ENCODE measurements at places on chromosomes 3 and 15.

GRCh38 chr15:92421976-92422375, 28.3 kb downstream of the ST8SIA2 start:
- no peak for DNase-seq

DNA sequence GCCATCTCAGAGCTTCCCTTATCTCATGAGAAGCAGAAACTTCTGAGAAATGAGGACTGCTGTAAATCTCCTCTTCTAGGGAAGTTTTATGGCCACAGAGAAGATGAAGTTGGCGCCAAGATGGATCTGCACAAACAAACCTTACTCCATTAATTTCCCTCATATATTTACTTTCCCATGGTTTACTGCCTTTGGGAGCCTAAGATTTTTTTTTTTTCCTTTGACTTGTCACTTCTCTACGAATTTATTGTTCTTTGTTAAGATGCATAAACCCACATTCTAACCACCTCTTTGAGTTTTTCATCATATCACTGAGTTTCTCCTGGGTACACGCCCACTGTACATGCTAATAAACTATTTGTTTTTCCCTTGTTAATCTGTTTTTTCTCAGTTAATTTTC, 21.5 kb upstream of the NPTN start:
- peak; percentile 28 for DNase-seq

DNA sequence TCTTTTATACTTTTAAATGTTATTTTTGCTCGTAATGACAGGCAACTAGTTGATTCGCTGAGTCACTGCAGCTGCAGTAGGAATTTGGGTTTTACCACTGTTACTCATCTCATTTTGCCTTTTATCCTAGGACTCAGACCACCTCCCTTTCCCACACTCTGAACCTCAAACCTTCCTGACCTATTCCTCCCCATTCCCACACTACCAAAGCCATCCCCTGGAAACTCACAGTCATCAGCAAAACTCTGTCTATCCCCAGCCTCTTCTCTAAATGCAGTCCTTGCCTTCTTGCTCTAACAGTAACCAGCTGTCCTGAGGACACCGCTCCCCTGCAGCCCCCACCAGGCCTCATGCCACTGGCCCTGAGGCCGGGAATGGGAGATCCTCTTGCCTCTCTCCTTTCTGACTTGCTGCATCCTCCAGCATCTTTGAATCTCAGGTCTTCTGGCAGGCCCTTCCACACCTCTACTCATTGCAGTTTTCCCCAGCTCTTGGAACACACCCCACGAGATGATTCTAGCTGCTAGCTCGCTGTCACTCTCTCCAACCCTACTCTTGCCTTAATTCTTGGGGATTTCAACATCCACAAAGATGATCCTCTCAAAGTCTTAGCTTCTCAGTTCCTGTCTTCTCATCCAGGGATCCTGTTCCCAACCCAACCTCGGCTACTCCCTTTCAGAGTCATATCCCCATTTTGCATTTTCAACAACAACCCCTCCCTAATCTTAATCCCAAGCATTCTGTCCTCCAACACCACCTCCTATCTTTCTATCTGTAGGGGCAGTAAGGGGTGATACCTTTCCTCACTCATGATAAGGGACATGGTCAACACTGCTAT, 55.9 kb upstream of the C3orf80 start:
- no peak for DNase-seq

DNA sequence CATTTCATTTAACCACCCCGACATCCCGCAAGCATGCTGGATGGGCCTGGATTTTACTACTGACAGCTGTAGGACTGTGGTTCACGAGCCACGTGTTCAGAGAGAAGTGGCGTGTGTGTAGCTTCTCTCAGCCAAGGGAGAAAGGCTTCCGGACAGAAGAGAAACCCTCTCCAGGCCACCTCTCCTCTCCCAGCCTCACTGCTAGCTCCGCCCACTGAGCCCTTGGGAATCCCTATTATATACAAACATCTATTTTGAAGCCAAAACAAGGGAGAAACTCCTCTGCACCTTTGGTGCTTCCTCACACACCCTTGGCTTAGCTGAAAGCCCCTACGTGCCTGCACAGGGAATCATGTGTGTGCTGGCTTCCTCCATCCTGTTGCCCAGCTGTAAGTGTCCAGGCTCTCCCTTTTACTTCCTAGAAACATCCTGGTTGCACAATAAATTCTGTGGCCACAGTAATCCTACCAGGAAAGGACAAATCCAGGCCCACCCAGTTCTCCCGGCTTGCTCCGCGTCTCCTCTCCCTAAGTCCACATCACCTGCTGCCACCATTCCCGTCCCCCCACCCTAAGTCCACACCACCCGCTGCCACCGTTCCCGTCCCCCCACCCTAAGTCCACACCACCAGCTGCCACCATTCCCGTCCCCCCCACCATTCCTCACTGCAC, 30.5 kb downstream of the PCSK6 start:
- DNase-seq = no peak

GRCh38 chr3:12287727-12288181, 1.1 kb upstream of the PPARG start:
- peak; percentile 49 for DNase-seq

DNA sequence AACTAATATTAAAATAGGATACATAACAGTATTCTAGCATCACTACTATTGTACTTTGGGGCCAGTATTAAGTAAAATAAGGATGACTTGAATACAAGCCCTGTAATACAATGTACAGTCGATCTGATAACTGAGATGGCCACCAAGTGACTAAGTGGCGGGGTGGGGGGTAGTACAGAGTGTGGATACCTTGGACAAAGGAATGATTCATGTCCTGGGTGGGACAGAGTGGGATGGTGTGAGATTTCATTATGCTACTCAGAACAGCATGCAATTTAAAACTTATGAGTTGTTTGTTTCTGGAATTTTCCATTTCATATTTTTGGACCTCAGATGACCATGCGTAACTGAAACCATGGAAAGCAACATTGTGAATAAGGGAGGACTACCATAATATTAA, 46.0 kb downstream of the SLC7A14 start:
- no peak for DNase-seq

- DNase-seq = no peak
These were observed 2.4 kb downstream of the EHD4 start for GRCh38 chr15:41969851-41970431.

GRCh38 chr3:73383470-73384049, 241.2 kb downstream of the PDZRN3 start:
- DNase-seq = no peak

GRCh38 chr3:129276385-129276784, 2.3 kb upstream of the HMCES start:
- DNase-seq = no peak

GRCh38 chr3:150515210-150515609, 31.1 kb downstream of the SERP1 start:
- DNase-seq = no peak

- DNase-seq = no peak
These were observed 2.6 kb downstream of the MFSD1 start for GRCh38 chr3:158804441-158804840.

- no peak for DNase-seq
These were observed 99.8 kb upstream of the CHMP2B start for GRCh38 chr3:87127281-87127680.

DNA sequence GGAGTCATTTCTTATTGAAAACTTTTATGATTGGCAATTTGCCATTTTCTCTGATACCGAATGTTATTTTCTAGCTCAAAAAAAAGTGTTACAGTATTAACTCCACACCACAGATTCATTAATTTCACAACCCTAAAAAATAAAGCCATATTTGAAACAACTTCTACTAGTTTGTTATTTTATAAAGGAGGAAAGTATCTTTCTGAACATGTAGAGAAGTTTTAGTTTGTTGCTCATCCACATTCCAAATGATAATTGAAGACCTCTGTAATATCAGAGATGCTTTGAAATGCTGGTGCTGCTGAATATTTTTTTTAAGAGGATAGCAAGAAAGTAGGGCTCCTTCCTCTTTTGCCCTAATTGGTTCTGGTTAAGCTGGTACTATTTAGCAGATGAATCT, 1.9 kb downstream of the VGLL3 start:
- DNase-seq = no peak

DNA sequence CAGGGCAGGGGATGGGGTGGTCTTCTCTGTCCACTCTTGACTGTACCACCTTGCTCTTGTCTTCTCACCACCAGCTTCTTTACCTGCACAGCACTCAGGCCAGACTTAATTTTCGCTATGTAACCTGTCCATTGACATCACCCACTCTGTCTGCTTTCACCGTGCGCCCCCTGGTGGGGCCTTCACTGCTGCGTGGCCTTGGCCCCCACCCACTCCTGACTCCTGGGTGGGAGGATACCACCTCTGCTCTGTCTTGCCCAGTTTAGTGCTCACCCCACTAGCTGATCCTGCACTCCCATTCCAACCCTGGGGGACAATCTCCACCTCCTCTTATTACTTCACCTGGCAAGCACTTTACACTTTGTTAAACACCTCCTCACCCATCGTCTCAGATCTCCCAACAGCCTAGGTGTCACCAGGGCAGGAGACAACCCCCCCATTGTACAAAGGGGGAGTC, 17.7 kb downstream of the PTH1R start:
- DNase-seq = peak; percentile 54

DNA sequence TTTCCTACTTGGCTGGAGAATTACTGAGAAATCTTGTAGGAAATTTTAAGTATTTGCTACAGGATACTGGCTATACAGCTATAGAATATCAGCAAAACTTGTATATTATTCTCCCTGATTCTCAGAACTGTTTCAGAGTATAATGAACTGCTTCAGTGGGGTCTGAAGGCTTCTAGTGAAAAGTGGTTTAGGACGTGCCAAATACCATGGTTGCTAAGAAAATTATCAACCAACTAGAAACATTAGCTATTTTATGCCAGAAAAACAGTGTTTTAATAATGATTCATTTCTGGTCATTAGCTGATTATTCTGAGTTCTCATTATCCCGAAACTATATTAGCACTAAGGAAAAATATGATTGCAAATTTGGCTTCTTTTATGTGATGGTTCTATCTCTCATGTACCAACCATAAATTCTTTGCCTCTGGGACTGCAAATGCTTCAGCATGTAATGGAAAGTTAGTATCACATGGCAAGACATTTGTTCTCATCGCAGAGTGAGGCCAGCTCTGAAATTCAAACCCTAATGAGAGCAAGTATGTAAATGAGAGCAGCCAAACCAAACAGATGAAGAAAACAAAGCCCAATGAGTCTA, 11.0 kb upstream of the TSC22D2 start:
- no peak for DNase-seq

- DNase-seq = no peak
These were observed 52.8 kb downstream of the ANXA2 start for GRCh38 chr15:60344987-60345386.

DNA sequence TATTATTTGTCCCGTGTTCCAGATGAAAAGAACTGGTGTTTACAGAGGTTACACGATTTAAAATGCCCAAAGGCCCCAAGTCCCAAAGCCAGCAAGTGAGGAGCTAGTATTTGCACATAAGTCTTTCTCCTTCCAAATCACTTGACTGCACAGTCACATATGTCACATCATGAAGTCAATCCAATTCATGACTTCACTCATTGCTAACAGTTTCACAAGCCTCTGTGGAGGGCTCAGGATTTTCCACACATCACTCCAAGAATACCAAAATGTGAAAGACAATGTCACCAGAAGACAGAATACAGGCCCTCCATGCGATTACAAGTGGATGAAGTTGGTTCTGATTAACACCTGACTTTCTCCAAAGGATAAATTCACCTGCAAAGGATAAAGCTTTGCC, 283.1 kb upstream of the UBE2E2 start:
- no peak for DNase-seq

- DNase-seq = no peak
These were observed 37.2 kb downstream of the HMG20A start for GRCh38 chr15:77457905-77458265.

GRCh38 chr15:33398555-33398954, 87.8 kb downstream of the RYR3 start:
- DNase-seq = no peak

DNA sequence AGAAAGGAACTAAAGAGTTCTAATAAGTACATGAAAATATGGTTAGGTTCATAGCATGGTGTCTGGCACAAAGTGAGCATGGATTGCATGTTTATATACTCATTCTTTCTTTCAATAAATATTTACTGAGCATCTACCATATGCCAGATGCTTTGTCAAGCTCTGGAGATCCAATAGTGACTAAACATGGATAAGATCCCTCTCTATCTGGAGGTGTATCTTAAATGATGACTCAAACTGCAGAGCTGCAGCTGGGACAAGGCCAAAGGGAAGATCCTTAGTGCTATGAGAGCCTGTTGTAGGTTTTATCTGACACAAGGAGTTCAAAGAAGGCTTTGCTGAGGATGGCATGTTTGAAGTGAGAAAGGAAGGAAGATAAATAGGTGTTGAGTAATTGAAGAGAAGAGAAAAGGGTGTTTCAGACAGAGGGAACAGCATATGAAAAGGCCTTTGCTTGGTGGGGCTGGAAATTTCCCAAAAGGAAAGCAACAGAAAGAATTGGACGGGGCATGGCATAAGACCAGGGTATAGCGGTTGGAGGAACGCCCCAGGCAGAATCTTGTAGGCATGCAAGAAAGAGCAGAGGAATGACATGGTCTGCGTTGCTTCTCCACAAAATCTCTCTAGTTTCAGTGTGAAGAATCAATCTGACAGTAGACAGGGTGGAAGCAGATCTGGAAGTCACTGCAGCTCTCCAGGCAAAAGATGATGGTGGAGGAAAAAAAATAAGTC, 239.9 kb upstream of the LRTM1 start:
- no peak for DNase-seq

GRCh38 chr3:181486141-181486885, 225.4 kb upstream of the SOX2 start:
- no peak for DNase-seq

DNA sequence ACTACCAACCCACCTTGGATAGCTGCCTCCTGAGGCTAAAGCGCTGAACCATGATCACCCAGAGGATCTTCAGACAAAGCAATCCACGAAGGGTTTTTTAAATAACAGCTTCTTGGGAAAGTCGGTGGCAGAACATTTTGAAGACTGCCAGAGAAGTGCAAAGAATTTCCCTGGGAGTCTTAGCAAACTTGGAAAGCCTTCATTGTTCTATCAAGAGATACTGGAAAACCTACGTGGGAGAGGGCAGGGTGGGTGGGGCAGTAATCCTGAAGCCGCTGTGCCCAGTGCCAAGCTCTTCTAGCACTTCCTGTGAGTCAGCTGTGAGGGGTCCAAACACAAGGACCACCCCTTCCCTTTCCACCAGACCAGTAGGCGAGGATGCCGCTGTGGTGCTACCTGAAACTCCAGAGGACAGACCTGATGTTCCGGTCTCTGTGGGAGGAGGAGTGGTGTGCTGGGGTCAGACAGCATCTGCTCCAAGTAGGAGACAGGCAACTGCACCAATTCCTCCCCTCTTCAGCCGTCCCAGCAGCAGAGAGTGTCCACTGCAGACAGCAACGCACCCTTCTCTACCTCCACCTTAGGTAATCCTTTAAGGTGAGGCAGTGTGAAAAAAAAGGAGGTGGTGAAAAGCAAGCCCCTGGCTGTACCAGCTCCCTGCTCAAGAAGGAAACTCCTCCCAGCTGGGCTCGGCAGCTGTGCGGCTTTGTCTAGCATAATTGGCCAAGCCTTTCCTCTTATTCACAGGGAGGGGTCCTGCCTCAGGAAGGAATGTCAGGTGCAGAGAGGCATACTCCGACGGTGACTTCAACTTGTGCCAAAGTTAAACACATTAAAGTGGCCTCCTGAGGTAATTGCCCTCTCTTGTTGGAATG, 99.0 kb downstream of the TMCC1 start:
- peak; percentile 95 for DNase-seq
